ENCODE measurements at places on chromosomes 12 and 14.

DNA sequence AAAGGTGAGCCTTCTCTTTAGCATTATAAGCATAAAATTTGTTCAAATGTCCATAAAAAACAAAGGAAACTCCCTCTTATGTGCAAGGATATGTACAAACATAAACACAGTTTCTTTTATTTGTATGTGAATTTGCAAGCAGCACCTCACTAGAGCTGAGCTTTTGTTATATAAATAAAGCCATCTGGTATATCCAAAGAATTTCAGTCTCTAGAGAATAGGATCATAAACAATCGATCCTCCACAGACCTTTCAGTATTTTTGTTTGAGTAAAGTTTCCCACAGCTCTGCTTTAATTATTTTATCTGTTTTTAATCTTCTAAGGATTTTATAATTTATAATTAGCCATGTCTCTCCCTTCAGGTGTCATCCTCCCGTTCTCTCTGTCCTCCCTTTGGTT is 89.2 kb downstream of the OTOGL start:
- DNase-seq = no peak

- DNase-seq = no peak
Measured at GRCh38 chr14:68011406-68012028, 191.9 kb downstream of the RAD51B start.

DNA sequence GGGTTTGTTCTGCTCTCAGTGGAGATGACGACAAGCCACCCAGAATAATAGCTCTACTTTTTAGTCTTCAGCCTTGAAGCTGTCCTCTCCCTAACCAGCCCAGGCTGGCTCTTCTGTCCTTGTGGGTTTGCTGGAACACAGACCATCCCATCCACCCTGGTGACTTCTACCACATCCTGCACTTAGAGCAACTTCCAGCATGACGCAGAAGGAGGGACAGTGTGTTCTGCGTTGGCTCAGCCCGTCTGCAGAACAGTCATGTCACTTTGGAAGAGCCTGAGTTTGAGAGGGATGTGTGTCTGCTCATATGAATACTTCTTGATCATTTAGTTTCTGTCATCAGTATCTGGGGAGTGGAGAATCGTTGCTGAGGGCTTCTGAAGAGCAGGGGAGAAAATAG is 198.0 kb downstream of the CACNA1C start:
- no peak for DNase-seq

DNA sequence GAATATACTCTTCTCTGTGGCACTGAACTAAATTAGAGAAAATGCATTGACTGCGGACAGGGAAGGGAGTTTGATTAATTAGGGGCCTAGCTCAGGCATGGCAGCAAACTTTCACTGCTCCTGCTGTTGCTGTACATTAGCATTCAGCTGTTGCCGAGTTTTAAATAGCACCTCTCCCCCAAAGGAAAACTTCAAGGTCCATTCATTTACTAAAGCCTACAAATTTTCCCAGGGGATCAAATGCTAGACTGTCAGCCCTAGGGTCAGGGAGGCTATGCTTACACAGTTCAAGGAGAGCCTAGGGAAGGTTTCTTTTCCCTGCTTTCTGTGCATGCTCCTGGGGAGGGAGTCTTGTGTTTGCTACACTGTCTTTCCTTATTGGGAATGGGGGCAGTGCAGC is 60.0 kb upstream of the GZMB start:
- no peak for DNase-seq

DNA sequence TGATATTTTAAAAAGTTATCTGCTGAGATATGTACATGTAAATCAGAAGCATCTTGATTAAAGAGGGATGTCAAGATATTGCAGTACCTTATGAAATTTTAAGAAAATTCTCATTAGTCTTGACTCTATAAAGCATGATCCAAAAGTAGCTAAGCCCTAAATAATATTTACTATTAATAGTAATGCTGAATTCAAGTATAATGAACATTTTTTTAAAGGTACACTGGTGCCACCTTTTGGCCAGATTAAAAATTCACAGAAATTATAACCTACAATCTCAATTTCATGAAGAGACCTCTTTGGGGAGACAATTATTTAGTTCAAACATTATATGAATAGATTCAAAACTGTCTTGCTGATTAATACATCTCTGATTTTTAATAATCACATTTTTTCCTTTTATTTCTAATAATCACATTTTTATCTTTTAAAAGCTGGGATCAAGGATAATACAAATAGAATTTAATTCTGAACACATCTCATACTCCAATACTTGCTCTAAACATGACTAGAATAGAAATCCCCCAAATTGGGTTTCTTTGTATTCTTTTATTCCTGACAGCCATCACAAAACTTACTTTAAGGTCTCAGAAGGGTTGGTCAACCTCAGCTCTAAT is 13.4 kb downstream of the AKAP5 start:
- DNase-seq = no peak

DNA sequence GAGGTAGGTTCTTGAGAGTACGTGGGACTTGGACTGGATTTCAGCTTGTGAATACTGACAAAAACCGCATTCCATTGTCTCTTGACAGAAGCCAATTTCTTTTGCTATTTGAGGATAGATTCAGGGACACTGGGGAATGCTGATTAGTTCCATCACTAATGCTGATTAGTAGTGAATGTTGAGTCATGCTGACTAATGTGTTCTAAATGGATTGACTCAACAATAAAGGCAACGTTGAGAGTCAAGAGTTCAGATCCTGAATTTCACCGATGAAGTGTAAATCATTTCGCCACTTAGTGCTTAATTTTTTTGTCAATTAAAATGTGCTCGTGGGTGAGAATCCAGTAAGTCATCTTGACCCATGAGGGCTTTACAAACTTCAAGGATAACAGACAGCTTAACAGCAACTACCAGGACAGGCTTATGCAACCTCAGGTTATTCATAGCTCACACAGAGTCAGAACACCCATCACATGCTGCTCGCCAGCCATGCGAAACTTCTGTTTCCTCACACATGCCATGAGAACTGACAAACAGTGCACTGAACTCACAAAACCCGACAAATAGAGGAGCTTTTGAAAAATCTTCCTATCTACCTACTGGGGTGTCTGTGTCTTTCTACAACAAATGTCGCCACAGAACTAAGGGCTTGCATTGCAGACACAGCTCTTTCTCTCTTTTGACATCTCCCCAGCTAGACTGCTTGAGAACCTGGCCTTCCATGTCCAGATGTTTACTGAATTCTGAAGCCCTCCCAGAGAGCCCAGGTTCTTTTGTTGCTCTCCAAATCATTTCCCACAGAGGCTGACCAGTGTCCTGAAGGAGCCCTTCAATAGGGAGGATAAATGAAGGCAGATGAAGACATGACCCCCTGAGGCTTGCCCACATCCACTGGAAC is 316.4 kb downstream of the ZFP36L1 start:
- DNase-seq = peak; percentile 63

DNA sequence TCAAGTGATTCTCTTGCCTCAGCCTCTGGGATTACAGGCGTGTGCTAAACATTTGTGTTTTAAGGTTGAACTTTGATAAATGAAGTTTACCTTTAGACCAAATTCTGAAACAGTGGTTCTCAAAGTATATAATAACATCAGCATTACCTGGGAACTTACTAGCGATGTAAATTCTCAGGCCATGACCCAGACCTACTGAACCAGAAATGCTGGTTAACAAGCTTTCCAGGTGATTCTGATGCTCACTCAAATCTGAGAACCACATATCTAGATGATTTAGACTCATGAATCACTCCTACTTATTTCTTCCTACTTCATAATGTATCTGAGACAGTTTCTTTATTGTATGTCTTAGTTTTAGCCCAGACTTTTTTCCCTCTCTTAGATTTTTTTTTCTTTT is 43.6 kb downstream of the RAD51B start:
- no peak for DNase-seq

- DNase-seq = peak; percentile 42
Measured at GRCh38 chr12:3380200-3381043, 110.6 kb upstream of the PRMT8 start.

GRCh38 chr14:70108419-70108818 is 80.3 kb downstream of the SLC8A3 start:
- DNase-seq = no peak

DNA sequence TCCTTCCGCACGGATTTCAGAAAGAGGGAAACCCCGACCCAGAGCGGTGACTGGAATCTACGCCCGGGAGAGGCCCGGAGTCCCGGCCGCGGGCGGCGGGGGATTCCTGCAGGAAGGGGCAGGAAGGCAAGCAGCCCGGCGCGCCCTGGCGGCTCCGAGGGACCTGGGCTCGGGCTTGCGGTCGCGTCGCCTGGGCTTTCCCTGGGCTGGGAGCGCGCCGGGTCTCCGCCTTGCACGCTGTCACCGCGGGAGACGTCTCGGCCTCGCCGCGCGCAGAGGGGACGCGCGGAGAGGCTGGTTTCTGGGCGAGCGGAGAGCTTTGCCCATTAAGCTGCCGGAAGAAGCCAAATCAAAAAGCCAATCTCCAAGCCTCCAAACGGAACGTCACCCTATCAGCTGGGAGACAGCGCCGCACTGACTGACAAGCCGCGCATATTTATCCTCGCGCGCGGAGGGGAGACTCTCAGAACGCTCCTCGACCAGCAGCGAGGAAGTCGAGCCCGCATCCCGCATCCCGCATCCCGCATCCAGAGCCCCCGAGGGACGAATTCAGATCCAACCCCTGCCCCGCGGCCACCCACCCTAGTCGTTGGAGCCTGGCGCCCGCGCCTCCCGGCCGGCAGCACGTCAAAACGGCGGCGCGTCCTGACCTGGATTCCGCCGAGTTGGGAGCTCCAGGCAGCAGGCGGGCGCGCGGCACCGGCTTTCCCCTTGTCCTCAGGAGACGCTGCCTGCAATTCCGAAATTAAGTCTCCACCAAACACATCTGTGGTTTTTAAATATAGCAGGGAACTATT is at the start of gene SLC8A3:
Gene SLC8A3, minus strand, starts transcription at position 293 of the 797 bp plus-strand sequence. CDS start 20,529 bp downstream, outside the sequence.
- peak; percentile 33 for DNase-seq

DNA sequence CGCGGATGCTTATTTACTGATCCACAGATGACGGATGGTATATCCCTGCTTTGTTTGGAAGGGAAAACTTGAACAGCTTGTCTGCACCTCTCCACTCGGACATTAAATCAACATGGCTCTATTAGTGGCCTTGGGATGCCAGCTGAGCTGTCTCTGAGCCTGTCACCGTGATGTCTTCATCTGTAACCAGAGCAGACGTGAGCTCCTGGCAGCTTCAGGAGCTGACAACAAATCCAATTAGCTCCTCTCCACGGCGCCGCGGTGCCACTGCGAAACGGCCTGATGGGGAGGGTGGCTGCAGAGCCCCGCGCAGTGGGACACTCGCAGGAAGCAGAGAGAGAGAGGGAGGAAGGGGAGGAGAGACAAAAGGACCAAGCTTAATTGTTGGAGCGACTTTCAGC is 112.3 kb downstream of the PAPOLA start:
- no peak for DNase-seq

DNA sequence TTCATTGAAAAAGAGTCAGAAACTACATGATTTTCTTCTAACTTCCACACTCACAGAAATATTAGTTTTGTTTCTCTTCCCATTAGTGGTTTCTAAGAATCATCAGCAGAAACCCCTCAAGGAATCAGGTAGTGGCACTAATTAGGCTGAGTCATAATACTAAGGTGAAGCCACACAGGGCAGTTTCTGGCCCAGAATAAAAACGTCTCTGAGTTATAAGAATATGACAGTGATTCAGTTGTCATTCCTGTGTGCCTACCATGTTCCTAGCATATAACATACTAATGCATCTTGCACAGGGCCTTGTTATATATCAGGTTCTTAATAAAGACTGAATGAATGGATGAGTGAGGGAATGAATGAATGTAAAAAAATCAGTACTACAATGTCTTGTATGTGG is 206.0 kb upstream of the PLEKHG7 start:
- no peak for DNase-seq

GRCh38 chr12:40650038-40650704 is 42.1 kb upstream of the CNTN1 start:
- no peak for DNase-seq

- DNase-seq = no peak
Measured at GRCh38 chr12:20808521-20808920, 2.0 kb upstream of the SLCO1B3 start.

GRCh38 chr14:75182821-75183220 is 6.4 kb upstream of the TMED10 start:
- DNase-seq = no peak

GRCh38 chr14:32993921-32994320 is 55.2 kb downstream of the NPAS3 start:
- no peak for DNase-seq

GRCh38 chr14:100261621-100262020 is 22.7 kb downstream of the YY1 start:
- DNase-seq = no peak

DNA sequence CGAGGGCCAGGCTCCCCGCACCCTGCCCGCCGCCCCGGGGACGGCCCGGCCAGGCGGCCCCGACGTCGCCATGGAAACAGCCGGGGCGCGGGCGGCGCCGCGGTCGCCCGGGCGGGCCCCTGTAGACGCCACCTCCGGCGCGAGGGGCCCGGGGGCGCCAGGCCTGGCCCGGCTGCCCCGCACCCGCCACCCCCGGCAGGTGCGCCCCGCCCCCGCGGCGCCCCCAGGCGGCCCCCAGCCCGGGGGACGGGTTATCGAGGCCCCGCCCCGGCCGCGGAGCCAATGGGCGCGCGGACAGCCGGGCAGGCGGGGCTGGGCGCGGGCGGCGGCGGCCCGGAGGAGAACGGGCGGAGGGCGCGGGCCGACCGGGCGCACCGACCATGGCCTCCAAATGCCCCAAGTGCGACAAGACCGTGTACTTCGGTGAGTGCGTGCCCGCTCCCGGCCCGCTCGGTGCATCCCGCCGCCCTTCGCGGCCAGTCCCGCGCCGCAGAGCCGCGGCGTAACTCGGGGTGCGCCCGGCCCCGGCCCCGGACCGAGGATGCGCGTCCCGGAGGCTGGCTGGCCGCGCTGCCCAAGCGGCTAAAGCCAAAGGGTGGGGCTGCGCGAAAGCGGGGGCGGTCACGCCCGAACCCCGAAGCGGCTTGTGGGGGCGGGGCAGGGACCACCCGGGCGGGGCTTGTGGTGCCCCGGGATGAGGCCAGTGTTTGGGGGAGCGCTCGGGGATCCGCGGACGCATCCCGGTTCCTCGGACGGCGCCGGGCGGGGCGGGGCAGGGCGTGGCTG is at the start of gene CRIP2:
Gene CRIP2, plus strand, starts transcription at position 339 of the 786 bp plus-strand sequence. Its CDS starts 42 bp downstream, at position 381.
- peak; percentile 88 for DNase-seq

DNA sequence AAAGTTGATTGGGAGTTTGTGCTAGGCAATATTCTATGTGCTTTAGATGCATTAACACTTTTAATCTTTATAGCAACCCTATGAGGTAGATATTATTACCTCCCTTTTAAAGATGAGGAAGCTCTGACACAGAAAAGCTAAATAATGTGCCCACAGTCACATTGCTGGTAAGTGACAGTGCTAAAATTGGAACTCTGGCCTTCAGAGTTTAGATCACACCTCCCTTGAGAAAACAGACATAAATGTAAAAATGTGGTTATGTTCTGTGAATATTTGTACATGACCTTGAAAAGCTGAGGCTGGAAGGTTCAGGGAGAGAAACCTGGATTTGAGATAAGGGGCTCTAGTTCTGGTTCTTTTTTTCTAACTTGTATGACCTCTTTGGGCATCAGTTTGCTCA is 1.9 kb downstream of the ABHD4 start:
- DNase-seq = no peak

- no peak for DNase-seq
Measured at GRCh38 chr14:63032641-63033040, 12.6 kb downstream of the KCNH5 start.
